ENCODE measurements at places on chromosomes 5 and 9.

GRCh38 chr5:120794121-120794520 is 330.0 kb downstream of the PRR16 start:
- no peak for DNase-seq

DNA sequence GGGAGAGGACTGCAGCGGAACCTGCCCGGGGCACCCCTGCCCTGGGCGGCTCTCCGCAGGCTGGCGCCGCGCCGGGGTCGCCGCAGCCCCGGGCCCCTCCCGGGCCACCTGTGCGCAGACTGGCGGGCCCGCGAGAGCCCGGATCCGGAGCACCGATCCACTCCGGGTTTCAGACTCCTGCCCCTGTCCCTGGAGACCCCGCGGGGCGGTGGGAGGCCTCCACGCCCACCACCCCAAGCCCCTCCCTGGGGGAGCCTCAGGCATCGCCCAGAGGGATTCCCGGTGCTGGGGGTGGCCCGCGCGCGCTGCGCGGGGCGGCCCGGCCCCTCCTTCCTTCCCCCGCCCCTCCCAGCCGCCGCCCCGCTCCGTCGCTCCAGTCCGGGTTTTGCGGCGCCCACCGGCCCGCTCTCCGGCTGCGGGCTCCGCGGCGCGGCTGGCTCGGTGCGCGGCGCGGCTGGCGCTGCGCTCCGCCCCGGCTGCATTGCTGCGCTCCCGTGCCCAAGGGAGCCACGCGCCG is at the start of gene UNC5A:
Gene UNC5A, plus strand, starts transcription at position 479 of the 517 bp plus-strand sequence. CDS start 192 bp downstream, outside the sequence.
- DNase-seq = no peak

DNA sequence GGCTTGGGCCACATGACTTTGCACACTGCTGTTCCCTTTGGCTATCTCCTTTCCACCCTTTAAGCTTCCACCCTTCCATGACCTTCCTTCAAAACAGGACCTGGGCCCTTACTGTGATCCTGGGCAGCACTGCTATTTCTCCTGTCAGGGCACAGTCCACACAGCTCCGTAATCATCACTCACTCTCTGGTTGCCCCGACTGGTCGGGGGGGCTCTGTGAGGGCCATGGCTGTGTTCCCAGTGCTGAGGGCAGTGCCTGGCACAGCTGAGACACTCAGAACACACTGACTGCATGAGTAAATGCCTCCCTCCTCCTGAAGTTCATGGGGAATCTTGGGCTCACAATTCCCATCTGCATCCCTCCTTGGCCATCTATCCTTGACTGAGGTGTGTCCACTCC is 12.2 kb downstream of the TRAF1 start:
- no peak for DNase-seq

GRCh38 chr5:98031926-98032325 is 741.5 kb upstream of the RGMB start:
- DNase-seq = no peak

GRCh38 chr5:180717989-180718388 is 21.9 kb downstream of the OR2Y1 start:
- DNase-seq = no peak

- DNase-seq = no peak
These were observed 11.5 kb upstream of the FAM120AOS start for GRCh38 chr9:93464876-93465275.

DNA sequence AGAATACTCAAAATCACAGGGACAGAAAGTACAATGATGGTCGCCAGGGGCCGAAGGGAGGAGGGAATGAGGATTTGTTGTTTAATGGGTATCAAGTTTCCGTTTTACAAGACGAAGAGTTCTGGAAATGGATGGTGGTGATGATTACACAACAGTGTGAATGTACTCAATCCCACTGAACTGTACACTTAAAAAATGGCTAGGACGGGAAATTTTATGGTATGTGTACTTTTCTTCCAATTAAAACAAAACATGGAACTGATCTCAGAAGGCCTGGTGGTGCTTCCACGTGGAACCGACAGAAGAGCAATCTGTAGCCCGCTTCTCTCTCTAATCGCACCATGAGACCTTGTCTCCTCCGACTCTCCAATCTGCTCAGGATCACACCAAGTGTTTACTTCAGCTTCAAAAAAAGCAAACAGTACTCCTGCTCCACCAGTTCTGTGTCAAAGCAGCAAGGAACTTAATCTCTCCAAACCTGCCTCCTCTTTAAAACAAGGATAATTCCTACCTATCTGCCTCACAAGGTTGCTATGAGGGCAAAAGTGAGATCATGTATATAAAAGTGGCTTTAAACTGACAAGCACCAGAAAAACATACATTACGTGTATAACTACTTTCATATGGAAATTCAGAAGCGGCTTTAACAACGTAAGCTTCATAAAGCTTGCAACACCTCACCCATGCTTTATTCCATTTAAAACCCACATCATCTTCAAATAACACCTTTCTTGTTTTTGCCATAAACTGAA is 2.1 kb downstream of the ECPAS start:
- DNase-seq = no peak

- no peak for DNase-seq
These were observed 55.6 kb upstream of the COL5A1 start for GRCh38 chr9:134585746-134586706.

- DNase-seq = no peak
These were observed 50.5 kb upstream of the CPEB4 start for GRCh38 chr5:173837654-173838053.

DNA sequence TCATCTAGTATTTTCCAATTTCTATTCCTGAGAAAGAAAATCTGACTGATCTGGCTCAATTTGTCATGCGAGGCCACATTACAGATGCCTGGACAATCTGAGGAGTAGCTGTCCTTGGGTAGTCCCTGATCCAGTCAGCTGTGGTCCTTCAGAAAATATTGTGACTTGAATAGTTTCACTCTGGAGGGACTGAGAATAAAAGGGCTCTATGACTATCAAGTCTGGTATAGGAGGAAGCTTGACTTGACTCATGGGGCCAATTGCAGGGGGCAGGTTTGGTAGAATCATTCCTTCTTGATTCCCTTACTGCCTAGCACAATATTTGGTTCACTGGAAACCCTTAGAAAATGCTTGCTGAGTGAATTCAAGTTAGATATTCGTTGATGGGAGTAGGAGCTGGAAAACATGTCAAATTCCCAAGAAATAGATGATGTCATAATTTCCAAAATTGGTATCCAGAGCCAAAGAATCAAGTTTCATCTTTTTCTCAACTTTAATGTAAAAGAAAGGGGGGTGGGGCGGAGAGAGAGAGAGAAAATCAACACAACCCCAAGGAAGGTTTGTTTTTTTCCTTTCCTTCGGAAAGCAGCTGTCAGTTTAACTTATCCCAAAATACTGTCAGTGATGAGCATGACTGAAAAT is 32.4 kb upstream of the STX17 start:
- no peak for DNase-seq

DNA sequence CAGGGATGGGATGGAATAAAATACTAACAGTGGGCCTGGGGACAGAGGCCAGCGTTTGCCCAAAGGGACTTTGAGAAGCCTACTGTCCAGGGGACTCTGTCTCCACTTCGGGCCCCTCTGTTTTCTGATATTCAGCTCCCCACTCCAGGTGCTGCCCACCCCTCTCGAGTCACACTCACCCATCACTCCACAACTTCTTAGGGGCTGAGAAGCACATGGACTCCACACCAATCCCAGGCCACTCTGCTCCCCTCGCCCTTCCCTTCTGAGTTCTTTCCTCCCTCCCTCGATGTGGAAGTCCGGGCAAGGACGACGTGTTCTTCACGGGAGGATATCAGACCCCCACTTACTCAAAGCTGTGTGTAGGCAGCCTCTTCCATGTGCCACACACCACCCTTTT is 124.5 kb downstream of the BARX1 start:
- no peak for DNase-seq

DNA sequence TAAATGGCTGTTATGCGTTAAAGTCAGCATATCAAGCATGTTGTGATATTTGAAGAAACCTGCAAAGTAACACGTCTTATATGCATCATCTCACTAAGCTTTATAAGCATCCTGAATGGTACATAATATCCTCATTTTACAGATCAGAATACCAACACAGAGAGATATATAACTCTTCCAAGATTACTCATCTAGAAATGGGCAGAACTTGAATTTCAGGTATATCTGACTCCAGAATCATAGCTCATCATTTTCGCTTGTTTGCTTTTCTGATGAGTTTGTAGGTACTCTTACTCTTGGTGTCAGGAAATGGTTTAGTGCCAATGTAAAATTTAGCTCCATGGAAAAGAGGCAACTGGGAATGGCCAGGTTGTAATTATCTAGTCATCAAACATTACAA is 232.3 kb upstream of the ANKH start:
- no peak for DNase-seq

GRCh38 chr5:167219298-167219697 is 1072.1 kb upstream of the WWC1 start:
- DNase-seq = no peak

DNA sequence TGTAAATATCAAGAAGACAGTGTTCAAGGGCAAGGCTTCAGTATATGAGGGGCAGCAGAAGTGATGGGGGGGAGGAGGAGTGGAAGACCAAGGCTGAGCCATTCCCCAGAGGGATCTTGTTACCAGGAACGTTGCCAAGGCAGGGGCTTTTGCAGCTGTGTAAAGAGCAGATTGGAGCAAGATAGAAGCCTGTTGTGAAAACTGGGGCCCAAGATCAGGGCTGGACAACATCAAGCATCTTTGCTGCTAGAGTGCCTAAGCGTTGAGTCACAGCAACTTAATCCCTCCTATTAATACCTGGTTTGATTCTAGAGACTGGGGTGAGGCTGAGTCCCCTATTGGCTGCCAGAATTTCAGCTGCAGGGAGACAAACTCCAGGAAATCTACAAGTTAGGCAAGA is 18.4 kb upstream of the ERCC6L2 start:
- no peak for DNase-seq

- DNase-seq = no peak
These were observed 126.7 kb downstream of the COL23A1 start for GRCh38 chr5:178463321-178464155.

DNA sequence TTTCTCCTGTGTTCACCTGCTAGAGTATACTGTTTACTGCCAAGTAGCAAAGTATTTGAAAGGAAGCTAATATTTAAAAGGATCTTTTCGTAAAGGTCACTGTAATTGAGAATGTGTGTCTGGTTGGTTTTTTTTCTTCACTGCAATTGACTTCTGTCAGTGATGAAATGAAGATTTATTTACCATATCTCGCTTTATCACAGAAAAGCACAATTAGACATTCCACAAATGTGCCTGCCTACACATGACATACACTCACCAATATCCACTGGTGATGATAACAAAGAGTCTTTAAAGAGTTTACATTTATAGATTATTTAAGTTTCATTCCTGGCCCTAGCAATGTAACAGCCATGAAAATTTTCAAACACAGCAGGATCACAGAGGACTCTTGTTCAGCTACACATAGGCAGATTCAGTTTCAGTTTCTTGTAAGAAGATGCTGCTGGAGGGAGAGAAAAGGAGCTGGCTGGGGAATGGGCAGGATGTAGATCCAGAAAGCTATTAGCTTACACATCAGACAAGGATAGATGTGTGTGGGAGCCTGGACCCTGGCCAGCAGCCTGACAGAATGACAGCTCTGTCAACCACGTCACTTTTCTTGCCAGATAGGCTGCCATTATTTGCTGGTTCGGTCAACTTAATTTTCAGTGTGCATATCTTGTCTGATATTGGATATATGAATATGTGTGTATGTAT is 104.0 kb downstream of the GDNF start:
- no peak for DNase-seq

DNA sequence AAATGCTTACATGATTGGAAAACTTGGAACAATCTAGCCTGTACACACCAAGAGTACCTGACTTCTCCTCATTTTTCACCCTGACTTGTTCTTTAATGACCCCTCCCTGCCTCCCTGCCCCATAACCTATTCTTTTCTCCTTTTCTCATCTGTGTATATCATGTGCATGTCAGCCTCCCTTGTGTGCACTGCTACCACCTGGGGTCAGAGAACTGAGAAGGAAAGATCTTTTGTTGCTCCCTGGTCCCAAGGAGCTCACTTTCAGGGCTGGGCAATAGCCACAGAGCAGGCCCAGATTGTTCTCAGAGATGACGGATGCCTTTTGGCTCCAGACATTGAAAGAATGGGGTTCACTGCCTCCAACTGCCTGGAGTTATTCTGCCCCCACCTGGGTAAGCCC is 5.1 kb downstream of the MAP1B start:
- no peak for DNase-seq

DNA sequence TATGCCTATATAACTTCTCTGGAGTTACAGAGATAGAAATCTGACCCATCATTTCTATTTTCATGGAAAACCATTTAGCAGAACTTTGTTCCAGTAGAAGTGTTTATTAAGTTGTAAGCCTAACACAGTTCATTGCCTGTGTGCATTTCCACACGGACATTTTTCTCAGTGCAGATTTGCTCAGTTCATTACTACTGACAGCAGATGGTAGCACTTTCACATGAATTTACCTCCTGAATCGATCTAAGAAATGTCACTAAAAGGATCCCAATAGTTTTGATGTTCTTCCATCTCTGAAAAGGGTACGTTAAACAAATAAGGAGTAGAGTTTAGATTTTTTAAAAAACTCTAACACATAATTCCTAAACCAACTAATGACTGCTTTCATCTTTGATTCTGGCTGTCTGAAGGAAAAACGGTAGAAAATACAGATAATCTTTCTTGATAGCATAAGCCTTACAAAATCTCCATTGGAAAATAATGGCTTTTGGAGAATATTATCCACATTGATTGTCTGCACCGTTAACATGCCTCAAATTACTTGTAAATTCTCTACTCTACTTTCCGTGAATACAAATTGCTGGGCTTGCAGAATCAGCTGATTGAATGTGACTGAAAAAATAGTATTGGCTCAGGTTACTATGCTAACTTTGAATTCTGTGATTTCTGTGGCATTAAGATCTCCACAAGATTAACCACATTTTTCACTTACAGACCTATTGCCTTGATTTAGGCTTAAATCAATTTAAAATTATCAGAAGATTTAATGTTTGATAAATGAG is 33.1 kb downstream of the RPS23 start:
- no peak for DNase-seq

DNA sequence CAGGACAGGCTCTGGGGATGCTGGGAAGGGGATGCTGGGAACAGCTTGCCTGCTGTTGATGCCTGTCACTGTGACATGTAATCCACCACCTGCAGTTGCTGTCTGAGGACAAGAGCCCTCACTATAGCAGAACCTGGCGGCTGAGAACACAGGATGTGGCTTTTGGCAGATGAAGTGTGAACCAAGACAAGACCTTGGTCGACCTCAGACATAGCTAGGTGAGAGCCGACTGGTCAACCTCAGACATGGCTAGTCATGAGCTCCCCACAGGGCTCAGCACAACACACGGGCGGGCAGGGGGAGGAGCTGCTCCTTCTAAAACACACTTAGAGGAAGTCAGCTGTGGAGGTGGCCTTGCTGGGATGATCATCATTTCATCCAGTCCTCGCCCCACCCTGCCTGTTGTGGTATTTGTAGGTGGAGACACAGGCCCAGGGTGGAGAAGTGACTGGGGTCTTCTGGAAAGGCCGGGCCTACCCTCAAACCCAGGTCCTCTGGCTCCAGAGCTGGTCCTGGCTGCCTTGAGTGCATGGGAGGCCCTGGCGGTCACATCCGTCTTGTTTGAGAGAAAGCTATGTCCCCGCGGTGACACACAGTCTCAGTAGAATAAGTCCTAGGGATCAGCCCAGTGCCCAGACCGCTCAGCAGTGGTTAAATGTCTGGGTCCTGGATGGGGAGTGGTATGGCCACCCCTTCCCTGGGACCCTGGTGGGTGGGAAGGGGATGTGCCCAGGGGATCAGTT is 6.1 kb downstream of the SUSD3 start:
- no peak for DNase-seq

- no peak for DNase-seq
These were observed 11.2 kb downstream of the AGXT2 start for GRCh38 chr5:35036536-35036935.

Data from forelimb muscle (tissue), 1 donor.